ENCODE measurements at places on chromosomes 3 and 15.
A peak's percentile ranks its signal among the peaks of the same experiment; 100 is the strongest.

GRCh38 chr3:36560685-36561084 is 180.4 kb downstream of the STAC start:
- no peaks in the 10 kb centered on the region for H3K27me3 ChIP-seq
- no peaks in the 10 kb centered on the region for H3K4me1 ChIP-seq
- no peak overlapping the region for H3K4me3 ChIP-seq
- H3K36me3 ChIP-seq: no peaks in the 10 kb centered on the region

DNA sequence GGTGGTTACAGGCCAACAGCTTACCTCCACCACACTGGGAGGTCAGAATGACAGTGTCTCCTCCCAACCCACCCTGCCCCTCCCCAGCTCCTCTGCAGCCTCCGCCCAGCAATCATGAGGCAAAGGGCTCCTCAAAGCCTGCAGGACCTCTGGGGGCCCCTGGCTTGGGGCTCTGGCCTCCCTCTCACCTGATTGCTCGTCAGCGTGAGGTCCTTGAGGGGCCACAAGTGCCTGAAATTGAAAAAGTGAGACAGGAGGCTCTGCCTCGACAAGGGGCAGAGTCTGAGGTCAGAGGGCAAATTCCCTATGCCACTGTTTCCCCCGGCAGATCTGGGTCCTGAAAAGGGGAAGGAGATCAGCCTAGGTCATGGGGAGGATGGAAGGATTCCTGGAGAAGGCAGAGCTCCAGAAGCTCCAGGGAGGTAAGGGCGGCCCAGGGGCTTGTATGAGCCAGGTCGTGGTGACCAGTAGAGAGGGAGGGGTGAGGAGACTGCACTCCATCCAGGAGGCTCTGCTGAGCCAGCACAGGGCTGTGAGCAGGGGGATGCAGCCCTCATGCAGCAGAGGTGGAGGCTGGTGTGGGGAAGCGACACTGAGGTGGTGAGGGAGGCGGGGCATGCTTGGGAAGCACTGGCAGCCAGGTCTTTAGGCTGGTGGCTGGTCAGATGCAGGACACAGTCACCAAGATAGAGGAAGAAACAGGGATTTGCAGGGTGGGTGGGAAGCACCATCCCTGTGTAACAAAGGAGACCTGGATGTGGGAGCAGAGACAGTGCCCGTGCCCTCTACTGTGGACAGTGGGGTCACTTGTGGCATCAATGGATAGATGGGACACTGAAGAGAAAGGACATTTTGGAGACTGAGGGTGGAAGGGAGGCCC is 20.1 kb downstream of the ALS2CL start:
- no peaks in the 10 kb centered on the region for H3K27me3 ChIP-seq
- H3K4me3 ChIP-seq: no peak overlapping the region
- DNase-seq: no peak

GRCh38 chr3:7171493-7171892 is 310.6 kb downstream of the GRM7 start:
- no peaks in the 10 kb centered on the region for H3K4me1 ChIP-seq
- H3K27me3 ChIP-seq: no peaks in the 10 kb centered on the region
- DNase-seq: no peak
- H3K4me3 ChIP-seq: no peak overlapping the region
- H3K36me3 ChIP-seq: no peaks in the 10 kb centered on the region
- H3K27ac ChIP-seq: no peak overlapping the region

DNA sequence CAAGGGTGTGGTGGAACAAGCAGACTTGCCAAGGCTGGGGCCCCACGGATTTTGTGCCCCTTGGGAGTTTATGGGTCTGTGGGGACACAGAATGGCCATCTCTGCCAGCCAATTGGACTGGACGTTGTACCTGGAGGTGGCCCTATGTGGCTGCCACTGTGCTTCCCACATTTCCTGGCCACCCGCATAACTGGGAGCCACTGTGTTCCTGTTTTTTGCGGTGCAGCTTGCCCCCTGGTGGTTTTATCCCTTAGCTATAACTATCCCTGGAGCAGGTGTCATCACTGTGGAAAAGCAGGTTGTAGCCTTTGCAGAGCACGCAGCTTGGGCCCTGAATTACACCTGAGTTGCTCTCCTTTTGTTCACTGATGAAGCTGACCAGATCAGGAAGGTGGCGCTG is 306.3 kb downstream of the ZPLD1 start:
- no peak for DNase-seq
- no peak overlapping the region for H3K27ac ChIP-seq
- H3K36me3 ChIP-seq: no peaks in the 10 kb centered on the region
- H3K4me1 ChIP-seq: no peaks in the 10 kb centered on the region

DNA sequence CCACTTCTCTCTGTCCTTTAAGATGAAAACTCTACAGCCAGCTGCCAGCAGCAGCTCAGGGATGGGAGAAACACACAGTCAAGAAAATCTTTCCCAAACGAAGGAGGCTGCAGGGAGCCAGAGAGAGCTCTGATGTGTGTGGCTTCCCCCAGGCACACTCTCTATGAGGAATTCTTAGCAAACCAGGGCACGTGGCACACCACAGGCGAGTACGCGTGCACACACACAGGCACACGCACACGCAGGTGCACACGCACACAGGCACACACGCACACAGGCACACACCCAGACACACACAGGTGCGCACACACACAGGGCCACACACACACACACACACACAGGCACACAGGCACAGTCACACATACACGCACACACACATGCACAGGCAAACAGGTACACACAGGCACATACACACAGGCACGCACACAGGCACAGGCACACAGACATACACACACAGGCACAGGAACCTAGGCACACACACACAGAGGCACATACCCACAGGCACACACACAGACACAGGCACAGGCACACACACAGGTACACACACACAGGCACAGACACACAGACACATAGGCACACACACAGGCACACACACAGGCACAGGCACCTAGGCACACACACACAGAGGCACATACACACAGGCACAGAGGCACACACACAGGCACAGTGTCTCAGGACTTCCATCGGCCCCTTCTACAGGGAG is 91.5 kb upstream of the ATP2B2 start:
- H3K4me1 ChIP-seq: peaks cover 2% of the 10 kb centered on the region
- H3K27me3 ChIP-seq: peaks cover 49% of the 10 kb centered on the region
- DNase-seq: no peak
- H3K4me3 ChIP-seq: no peak overlapping the region
- no peak overlapping the region for H3K27ac ChIP-seq

- H3K4me3 ChIP-seq: no peak overlapping the region
- peaks cover 15% of the 10 kb centered on the region for H3K27me3 ChIP-seq
- H3K4me1 ChIP-seq: peaks cover 10% of the 10 kb centered on the region
- DNase-seq: no peak
Observed at GRCh38 chr3:127637971-127638370, 9.0 kb downstream of the PODXL2 start.

DNA sequence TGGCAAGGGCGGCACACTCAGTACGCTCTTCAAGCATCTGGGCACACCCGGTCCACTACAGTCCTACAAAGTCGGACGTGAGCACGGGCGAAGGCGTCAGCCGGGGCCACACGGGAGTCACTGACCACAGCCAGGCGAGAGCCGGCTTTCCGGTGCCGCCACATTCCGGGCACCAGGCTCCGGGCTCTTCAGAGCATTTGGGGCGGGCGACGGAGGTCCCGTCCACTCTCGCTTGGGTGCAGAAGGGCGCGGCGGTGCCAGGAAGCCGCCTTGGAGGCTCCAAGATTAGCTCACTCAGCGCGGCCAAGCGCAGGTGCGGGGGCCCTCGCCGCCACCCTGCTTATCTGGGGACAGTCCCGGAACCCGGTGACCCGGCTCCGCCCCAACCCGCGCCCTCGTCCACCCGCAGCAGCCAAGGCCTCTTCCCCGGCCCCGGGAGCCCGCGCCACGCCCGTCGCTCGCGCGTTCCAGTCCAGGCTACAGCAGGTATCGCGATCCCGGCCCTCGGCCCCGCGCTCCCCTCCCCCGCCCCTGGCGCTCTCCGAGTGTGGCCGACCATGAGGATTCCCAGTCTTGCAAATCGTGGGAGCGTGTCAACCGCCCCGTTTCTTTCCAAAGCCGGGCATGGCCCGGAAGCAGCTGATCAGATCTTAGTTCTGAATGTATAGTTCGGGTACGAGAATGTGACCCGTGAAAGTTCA is at the start of gene ADPRH:
TSS of gene ADPRH (plus strand) at position 127 of the 701 bp plus-strand sequence. CDS start 2,678 bp downstream, outside the sequence.
- H3K36me3 ChIP-seq: no peaks in the 10 kb centered on the region
- peak; percentile 76 for DNase-seq
- peaks cover 29% of the 10 kb centered on the region for H3K4me1 ChIP-seq
- peak within 1 kb of the TSS; percentile 84 for H3K4me3 ChIP-seq
- peak within 1 kb of the TSS; percentile 91 for H3K27ac ChIP-seq

- DNase-seq: no peak
- H3K4me3 ChIP-seq: no peak overlapping the region
- no peaks in the 10 kb centered on the region for H3K36me3 ChIP-seq
- H3K27ac ChIP-seq: no peak overlapping the region
- H3K27me3 ChIP-seq: peaks cover 3% of the 10 kb centered on the region
Observed at GRCh38 chr3:127716384-127716783, 43.6 kb downstream of the ABTB1 start.

DNA sequence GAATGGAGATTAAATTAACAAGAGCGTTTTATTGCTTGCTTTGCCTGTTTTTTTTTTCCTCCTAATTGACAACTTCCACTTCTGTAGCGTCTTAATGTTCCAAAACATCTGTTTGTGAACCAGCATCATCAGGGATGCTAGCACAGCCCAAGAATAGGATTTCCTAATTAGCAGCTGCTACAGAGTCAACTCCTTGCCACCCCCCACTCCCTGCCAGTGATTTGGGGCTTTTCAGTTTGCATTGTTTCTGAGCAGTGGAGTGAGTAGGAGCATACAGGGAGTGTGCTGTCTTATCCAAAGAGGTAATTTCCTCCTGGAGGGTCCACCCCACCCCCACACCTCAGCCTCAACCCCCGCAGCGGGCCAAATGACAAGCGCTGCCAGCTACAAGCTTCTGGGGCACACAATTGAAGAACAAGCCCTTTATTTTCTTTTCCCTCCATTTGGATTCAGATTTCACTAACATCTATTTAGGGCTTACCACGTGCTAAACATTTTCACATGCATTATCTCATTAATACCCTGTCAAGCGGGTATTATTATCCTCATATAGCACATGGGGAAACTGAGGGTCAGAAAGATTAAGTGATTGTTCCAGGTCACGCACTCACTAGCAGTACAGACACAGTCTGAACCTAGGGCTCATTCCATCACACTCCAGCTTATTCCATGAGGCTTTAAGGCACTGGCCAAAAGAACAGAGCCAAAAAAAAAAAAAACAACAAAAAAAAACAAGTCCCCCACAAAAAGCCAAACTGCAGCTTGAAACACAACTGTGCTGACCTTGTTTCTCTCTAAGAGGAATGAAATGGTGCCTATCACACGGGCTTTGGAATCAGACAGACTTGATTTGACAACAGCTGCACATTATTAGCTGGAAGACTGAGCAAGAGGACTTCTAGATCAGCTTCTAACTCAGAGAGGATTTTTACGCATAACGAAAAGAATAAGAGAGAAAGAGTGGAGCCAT is 16.4 kb downstream of the HEG1 start:
- no peaks in the 10 kb centered on the region for H3K27me3 ChIP-seq
- peaks cover 41% of the 10 kb centered on the region for H3K4me1 ChIP-seq
- no peak overlapping the region for H3K4me3 ChIP-seq
- H3K27ac ChIP-seq: no peak overlapping the region
- peaks cover 29% of the 10 kb centered on the region for H3K36me3 ChIP-seq
